ENCODE measurements at places on chromosomes 12 and 14. TPM values are rescaled to one million over a fixed set of nuclear protein-coding genes. Genes with fewer than 3 reads are reported as not detected.
A peak's percentile ranks its signal among the peaks of the same experiment; 100 is the strongest.

RD3L gene
- total RNA-seq, result not detected

NRIP2 gene
- 0.17 TPM for total RNA-seq

SOAT2 gene
- total RNA-seq, result not detected

GRCh38 chr14:53599221-53599945 lies 357.2 kb downstream of the BMP4 start:
- DNase-seq, result peak; percentile 25

- peak; percentile 98 for DNase-seq
Measured at GRCh38 chr12:12398026-12398859, 41.4 kb downstream of the BORCS5 start.

DNA sequence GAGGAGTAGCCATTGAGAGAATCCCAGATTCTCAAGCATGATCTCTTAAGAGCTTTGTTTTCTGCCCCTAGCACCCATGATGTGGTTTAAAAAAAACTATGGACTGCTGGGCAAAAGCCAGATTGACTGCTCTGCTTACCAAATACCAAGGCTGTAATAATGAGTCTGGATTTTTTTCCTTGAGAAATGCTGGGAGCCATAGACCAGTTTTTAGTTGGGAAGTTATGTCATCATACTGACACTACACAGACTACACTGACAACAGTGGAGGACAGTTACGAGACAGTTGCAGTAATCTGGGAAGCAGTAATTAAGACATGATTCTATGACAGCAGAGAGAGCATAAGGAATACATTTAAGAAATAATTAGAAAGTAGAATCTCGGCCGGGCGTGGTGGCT lies 35.8 kb downstream of the SPATA7 start:
- peak; percentile 34 for DNase-seq

DNA sequence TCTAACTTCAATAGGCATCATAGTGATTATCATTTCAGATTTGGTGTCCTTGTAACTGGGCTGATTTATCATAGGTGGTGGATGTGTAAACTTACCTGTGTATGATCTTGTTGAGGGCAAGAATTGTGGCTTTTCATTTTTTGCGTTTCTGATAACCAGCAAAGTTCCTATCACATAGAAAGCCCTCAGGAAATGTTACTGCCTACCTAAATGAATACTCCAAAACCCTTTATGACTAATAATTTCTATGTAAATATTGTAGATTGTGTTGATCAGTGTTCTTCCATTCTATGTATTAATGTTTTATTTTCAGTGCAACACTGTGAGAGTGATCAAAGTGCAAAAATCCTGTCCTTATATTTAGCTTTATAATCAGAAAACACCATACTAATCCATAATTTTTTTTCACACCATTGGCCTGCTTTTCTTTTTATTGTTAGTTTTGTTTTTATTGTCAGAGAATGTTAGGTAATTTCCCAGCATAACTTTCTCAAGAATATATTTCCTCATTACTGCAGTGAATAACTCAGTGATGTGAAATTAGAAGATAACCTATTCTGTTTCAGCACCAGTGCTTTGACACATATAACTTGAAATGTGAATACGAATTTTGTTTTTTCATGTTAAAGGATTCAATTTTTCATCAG lies 94.1 kb downstream of the GPHN start:
- DNase-seq, result no peak

GRCh38 chr12:52602552-52602951 lies 1.3 kb upstream of the KRT72 start:
- DNase-seq, result no peak
